Kidney epithelial cell (primary cell): ENCODE measurements at places on chromosomes 16 and 17. TPM values are rescaled to one million over a fixed set of nuclear protein-coding genes. Genes with fewer than 3 reads are reported as not detected.

DNA sequence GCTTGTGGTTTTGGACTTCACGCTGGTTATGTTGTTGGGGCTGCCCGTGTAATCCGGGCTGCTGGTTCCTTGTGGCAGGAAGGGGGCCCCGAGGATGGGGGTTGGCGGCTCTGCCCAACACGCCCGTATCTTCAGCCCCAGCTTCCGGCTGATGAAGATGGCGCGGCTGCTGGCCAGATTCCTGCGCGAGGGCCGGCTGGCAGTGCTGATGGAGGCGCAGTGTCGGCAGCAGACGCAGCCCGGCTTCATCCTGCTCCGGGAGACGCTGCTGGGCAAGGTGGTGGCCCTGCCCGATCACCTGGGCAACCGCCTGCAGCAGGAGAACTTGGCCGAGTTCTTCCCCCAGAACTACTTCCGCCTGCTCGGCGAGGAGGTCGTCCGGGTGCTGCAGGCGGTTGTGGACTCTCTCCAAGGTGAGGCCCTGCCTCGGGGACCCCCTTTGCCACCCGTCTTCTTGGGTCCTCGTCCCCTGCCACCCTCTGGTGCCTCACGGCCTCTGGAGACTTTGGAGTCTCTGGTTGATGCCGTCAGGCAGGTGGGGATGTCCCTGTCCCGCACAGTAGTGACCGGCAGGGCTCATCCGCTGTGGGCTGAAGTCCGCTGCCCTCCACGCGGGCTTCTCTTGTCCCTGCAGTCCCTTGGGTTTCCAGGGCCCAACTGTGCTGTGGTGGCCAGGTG lies 2.2 kb downstream of the TELO2 start:
- DNase-seq: no peak

GRCh38 chr17:2856727-2857126 lies 60.5 kb downstream of the RAP1GAP2 start:
- no peak for DNase-seq

- DNase-seq: no peak
Measured at GRCh38 chr16:20867585-20867984, 32.6 kb downstream of the DCUN1D3 start.

DNA sequence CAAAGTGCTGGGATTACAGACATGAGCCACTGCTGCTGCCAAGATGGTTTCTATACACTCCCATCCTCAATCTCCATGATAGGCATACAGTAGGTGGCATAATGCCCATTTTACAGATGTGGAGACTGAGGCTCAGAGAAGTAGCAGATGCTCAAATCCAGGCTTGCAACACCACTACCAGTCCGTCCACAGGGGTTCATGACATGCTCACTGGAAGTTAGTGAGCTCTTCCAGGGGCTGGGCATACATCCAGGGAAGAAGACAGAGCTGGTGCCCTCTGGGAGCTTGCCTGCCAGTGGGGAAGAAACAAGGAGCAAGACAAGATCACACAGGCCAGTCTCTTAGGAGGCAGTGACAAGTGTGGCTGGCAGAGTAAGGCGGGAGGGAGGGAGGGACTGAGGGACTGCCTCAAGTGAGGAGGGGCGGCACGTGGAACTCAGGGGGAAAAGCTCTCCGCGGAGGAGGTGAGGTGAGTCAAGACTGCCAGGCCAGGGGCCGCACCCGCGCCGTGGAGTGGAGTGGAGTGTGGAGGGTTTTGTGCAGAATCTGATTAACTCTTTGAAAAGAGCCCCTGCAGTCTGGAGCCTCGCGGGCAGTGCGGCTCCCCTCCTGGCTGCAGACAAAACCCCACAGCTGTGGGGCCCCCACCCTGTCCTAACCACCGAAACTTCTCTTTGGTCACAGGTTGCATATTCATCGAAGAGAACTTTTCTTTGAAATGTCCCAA lies 27.9 kb downstream of the SREBF1 start:
- no peak for DNase-seq

- no peak for DNase-seq
Measured at GRCh38 chr17:7019367-7019766, 3.5 kb upstream of the BCL6B start.

- no peak for DNase-seq
Measured at GRCh38 chr17:80245566-80246265, 14.9 kb upstream of the RNF213 start.

- DNase-seq: peak; percentile 85
Measured at GRCh38 chr17:63842540-63843386, at the start of gene SMARCD2. SMARCD2 (minus strand) TSS chr17:63842685; CDS start chr17:63842674, 11 bp downstream.

- no peak for DNase-seq
Measured at GRCh38 chr17:19583871-19584270, 50.2 kb downstream of the SLC47A1 start.

DNA sequence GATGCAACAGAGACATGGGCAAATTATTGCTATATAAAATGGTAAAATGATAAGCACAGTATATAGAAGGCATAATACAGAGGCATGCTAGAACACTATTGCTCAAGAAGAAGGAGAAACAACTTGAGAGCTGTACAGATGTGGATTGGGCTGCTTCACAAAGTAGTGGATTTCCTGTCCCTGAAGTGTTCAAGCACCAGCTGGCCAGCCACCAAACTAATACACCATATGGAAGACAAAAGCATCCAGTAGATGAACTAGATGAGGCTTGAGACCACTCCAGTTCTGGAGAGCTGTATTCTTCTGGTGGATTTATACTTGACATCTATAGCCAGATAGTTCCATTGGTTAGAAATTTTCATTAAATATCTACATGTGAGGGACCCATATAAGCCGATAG lies 134.1 kb upstream of the GNAO1 start:
- DNase-seq: no peak

- no peak for DNase-seq
Measured at GRCh38 chr17:61361084-61361483, 38.6 kb upstream of the TBX2 start.

DNA sequence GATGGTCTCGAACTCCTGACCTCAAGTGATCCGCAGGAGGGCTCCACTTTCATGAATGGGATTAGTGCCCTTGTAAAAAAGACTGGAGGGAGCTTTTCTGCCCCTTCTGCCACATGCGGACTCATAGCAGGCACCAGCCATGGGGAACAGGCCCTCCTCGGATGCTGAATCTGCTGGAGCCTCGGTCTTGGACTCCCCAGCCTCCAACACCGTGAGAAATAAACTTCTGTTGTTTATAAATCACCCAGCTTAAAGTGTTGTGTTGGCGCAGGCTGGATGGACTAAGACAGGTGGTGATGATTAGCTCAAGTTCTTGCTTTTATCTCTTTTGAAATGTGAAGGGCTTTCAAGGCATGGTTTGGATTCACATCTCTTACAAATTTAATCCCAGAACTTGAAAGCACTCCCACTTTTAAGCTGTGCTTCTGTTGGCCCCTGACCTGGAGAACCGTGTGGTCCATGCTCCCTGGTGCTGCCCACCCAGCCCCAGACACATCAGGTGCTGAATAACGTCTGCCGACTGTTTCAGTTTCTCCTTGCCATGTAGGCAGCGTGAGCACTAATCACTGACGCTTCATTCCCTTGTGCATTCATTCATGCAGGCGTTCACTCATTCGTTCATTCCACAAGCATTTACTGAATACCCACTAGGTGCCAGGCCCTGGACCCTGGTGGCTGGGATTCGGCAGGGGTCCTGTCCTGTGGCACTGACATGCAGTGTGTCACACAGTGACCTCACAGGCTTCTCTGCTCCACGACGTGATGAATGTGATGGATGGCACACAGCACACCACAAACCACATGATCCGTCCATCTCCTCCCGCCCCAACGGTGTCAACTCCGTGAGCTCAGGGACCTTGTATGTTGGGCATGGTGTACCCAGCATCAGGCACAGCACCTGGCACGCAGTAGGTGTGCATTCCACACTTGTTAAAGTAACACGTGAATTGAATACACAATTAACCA lies 8.9 kb downstream of the CIBAR2 start:
- DNase-seq: no peak

DNA sequence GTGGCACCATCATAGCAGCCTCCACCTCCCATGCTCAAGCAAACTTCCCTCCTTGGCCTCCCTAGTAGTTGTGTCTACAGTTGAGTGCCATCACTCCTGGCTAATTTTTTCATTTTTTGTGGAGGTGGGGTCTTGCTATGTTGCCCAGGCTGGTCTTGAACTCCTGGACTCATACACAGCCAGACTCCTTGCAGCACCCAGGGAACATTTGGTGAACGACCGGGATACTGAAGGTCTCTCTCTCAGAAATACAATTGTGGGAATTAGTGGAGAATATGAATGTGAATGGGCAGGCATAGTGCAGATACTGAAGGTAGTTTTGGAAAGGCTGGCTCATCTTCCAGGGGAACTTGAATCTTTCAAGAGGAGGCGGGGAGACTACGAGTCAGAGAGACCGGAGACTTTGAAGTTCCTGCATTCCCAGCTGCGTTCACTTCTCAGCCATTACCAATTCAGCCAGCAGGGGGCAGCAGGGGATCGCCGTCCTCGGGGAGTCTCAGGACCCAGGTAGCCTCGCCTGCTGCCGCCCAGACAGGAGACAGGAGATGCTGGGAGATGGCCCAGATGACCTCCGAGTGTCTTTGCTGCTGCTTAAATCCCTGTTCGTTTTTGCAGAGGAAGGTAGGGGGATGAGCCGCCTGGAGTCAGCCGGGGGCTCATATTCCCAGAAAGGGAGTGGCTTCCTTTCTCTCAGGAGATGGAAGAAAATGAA lies 68.6 kb downstream of the HAPSTR1 start:
- DNase-seq: no peak

DNA sequence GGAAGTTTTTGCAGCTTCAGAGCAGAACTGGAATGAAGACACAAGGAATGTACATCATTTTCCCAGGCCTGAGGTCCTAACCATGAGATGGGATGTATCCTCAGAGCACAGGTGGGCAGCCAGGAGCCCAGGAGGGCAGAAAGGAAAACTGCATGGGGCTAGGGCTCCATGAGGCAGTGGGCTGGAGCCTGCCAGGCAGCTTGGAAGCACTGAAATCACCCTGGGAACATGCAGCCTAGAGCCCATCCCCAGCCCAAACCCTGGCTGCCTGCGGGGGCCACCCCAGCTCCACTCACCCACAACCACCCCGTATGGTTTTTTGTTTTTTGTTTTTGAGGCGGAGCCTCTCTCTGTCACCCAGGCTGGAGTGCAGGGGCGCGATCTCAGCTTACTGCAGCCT lies 86.2 kb upstream of the SIAH1 start:
- no peak for DNase-seq

- no peak for DNase-seq
Measured at GRCh38 chr17:50148226-50149090, 2.0 kb downstream of the PPP1R9B start.

DNA sequence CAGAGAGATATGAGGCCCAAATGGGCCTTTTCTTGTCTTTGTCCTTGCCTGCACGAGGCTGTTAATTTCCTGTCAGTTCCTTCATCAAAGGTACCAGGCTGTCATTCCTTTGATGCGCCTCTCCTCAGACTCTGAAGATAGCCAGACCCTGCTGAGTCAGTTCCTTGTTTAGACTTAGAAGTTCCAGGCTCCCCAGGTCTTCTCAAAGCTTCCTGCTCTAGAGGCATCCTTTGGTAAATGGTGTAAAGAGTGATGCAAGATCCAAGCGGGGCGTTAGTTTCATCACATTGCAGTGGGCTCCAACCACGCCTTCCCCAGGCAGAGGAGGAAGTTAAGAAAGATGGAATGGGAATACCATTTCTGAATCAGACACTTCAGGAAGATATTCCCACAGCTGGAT lies 4.0 kb upstream of the CDH11 start:
- DNase-seq: no peak

DNA sequence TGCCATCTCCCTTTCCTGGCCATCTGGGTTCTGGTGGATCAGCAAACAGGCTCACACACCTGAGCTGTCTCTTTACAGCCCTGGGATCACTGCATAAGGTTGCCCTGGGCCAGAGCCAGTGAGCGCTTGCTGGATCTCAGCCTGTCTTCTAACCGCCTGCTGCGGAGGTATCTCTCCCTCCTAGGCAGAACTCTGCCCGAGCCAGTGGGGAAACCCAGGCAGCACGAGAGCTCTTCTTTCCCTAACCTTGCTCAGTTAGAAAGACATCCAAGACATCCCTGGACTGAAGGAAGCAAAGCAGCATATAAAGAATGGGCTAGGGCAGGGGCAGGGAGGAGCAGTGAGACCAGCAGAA lies 6.4 kb downstream of the HAS3 start:
- DNase-seq: no peak

DNA sequence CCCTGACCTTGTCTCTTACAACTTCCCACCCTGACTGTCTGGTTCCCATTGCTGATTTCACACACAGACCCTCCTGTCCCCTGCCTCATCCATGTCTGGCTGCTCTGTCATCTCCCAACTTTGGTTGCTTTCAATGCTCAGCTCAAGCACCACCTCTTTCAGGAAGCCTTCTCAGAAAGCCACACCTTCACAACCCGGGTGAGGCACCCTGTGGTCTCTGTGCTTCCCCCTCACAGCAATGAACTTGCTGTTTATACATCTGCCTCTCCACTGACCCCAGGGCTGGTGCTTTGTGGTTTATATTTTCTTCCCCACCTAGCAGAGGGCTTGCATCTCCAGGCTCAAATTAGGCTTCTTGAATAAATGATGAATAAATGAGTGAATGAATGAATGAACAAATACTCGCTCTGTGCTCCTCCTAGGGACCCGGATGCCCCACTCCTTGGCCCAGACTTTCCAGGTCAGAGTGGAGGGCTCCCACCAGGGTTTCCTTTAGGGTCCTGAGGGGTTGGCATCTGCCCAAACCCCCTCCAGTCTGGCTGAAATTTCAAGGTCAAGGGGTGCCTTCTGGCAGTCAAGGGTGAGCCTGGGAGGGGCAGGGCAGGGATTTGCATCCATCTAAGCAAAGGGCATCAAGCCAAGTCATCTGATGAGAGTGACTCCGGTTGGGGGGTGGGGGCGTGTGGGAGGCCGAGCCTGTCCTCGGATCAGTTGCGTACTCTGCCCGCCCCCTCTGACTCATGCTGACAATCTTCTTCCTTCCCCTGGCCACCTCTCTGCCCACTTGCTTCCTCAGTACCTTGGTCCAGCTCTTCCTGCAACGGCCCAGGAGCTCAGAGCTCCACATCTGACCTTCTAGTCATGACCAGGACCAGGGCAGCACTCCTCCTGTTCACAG lies at the start of gene ITGAX:
Gene ITGAX (plus strand): TSS at position 783 of the 898 bp plus-strand sequence. CDS start 79 bp downstream, at position 862.
- peak; percentile 18 for DNase-seq

DNA sequence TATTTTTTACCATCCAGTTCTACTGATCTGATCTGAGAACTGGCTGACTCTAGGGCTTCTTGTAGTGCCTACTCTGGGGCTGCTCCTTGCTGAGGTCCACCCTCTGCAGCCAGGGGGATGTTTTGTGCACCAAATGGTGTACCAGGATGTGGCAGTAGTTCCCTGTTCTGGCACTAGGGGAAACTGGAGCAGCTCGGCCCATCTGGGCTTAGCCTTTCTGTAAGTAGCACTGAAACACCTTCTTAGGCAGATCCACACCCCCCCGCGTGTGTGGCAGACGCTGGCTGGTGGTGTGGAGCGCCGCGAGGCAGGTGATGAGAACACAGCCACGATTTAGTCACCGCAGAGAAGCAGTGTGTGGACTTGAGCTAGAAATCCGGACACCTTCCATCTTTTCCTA lies 17.0 kb downstream of the DUSP14 start:
- DNase-seq: no peak

- DNase-seq: no peak
Measured at GRCh38 chr17:273981-274832, 78.4 kb downstream of the RPH3AL start.

Gene HLF
- 0.25 and 0.34 TPM in 2 replicates for total RNA-seq

Gene PLA2G10
- not detected in 2 replicates for total RNA-seq

Gene KRTAP2-2
- total RNA-seq: not detected in 2 replicates

Gene COQ9
- total RNA-seq: 37.6 and 49.5 TPM in 2 replicates

Gene OGFOD1
- total RNA-seq: 41.3 and 75.8 TPM in 2 replicates

Gene BORCS6
- 13.3 and 16.1 TPM in 2 replicates for total RNA-seq

Gene FOXF1
- total RNA-seq: under 0.01 TPM in 1 of 2 replicates, not detected in the other

Gene AANAT
- not detected in 2 replicates for total RNA-seq
